Smooth muscle cell of the pulmonary artery (primary cell): ENCODE measurements at places on chromosomes 7 and 10. TPM values are rescaled to one million over a fixed set of nuclear protein-coding genes. Genes with fewer than 3 reads are reported as not detected.

ANXA8 gene
- total RNA-seq = 0.07 TPM in 1 of 2 replicates, not detected in the other

GIMAP8 gene
- total RNA-seq = 0.07 TPM in 2 replicates

JAKMIP3 gene
- 0.13 and 0.26 TPM in 2 replicates for total RNA-seq

POLR2J2 gene
- total RNA-seq = 3.2 and 3.7 TPM in 2 replicates

SLC13A1 gene
- not detected in 2 replicates for total RNA-seq

MACC1 gene
- total RNA-seq = 0.39 and 0.50 TPM in 2 replicates

CDK5 gene
- total RNA-seq = 17.9 and 18.8 TPM in 2 replicates

NPTX2 gene
- total RNA-seq = 3.3 and 5.1 TPM in 2 replicates

UCN3 gene
- not detected in 2 replicates for total RNA-seq

NEUROG3 gene
- total RNA-seq = not detected in 2 replicates

STRA8 gene
- total RNA-seq = not detected in 2 replicates

CDC14C gene
- not detected in 2 replicates for total RNA-seq

MYOZ1 gene
- 0.20 and 0.33 TPM in 2 replicates for total RNA-seq

SFRP4 gene
- 72.7 and 95.2 TPM in 2 replicates for total RNA-seq

NRCAM gene
- total RNA-seq = 1.6 and 22.6 TPM in 2 replicates

OR2A5 gene
- not detected in 2 replicates for total RNA-seq

CLRN3 gene
- total RNA-seq = not detected in 2 replicates

ENTPD1 gene
- total RNA-seq = 0.92 and 2.7 TPM in 2 replicates

PROSER2 gene
- 0.98 and 1.9 TPM in 2 replicates for total RNA-seq
